Glutamatergic neuron (in vitro differentiated cells): ENCODE measurements at places on chromosomes 13 and 19.

DNA sequence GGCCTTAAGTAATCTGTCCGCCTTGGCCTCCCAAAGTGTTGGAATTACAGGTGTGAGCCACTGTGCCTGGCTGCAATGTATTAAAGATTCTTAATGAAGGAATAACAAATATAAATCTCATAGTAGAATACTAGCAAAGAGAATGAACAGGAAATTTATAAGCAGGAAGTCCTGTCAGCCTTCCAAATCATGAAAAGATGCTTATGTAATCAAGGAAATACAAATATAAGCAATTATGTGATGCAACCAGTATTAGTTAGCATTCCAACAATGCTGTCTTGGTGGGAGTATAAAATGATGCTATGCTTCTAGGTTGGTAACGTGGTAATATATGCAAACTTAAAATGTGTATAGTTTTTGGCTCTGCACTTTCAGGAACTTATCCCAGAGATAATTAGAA lies 133.8 kb downstream of the PDS5B start:
- no peak for DNase-seq

- DNase-seq = no peak
Observed at GRCh38 chr13:33547035-33547434, 261.5 kb upstream of the STARD13 start.

DNA sequence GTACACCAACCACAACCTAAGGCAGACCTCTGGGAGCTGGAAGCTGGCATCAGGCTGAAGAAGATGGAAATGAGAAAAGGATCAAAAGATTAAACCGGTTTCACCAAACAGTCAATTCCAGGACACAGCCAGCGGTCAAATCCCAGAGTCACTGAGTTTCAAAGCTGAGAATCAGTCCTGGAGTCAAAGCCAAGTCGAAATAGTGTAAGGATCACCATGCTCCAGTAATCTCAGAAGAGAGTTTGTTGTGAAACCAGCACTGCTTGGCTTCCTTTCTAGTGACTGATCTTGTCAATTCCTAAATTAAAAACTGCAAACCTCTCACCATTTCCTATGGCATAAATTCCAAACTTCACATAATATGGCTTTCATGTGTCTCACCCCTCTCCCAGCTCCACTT lies 198.8 kb downstream of the GPC6 start:
- no peak for DNase-seq

DNA sequence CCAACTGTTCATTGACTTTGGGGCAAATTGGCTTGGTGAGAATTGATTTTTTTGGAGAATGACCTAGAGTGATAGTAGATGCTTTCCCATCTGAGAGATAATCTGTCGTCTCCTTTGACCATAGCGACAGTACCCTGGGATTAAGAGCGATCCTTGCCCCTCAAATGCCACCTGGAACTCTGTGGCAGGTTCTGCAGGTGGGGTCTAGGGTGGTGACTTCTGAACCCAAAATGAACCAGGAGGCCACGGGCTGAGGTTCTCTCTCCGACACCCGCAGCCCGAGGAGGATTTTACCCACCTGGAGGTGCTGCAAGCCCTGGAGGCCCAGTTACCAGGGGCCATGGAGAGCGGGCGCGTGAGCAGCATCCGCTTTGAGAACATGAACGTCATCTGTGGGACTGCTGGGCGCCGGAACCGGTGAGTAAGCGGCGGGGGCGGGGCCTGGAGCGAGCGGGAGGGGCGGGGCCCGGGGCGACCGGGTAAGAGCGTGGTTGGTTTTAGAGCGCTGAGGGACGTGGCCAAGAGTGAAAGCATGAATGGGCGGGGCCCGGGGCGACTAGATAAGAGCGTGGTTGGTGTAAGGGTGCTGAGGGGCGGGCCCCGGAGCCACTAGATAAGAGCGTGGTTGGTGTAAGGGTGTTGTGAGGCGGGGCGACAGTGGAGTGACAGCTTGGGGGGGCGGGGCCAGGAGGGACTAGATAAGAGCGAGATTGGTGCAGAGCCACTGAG lies 8.6 kb downstream of the C19orf81 start:
- DNase-seq = peak; percentile 100

DNA sequence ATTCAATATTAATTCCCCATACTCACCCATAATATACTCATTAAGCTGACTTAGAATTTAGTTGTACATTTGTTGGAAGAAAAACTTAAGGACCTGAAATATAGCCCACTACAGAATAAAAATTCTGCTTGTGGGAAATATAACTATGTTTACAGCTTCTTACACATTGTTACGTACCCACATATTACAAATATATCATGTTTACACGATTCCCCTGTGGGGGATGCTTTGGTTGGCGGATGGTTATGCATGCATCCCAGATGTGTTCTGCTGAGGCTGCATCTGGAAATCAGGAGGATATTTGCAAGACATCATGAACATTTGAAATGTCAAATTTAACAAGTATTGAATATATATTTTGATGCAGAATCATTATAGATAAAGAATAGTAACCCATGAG lies 79.5 kb upstream of the KL start:
- DNase-seq = no peak

- no peak for DNase-seq
Observed at GRCh38 chr13:79937311-79937710, 403.6 kb downstream of the SPRY2 start.

DNA sequence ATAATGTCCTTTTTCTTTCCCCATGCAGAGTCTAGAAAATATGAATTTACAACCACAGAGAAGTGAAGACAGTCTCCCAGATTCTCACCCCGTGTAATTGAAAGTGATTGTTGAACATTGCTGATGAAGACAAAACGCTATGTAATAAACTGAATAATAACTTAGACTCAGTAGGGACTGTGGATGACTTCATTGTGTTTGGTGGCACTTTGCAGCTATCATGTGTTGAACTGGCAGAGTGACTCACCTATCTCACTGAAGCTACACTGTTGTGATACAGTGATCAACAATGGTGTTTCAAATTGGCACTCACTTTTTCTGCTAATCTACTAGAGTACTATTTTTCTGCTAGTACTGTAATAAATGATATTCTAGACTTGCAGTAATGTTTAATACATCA lies 261.3 kb downstream of the DACH1 start:
- DNase-seq = no peak

- DNase-seq = no peak
Observed at GRCh38 chr19:15722956-15723355, 4.9 kb upstream of the OR10H2 start.

DNA sequence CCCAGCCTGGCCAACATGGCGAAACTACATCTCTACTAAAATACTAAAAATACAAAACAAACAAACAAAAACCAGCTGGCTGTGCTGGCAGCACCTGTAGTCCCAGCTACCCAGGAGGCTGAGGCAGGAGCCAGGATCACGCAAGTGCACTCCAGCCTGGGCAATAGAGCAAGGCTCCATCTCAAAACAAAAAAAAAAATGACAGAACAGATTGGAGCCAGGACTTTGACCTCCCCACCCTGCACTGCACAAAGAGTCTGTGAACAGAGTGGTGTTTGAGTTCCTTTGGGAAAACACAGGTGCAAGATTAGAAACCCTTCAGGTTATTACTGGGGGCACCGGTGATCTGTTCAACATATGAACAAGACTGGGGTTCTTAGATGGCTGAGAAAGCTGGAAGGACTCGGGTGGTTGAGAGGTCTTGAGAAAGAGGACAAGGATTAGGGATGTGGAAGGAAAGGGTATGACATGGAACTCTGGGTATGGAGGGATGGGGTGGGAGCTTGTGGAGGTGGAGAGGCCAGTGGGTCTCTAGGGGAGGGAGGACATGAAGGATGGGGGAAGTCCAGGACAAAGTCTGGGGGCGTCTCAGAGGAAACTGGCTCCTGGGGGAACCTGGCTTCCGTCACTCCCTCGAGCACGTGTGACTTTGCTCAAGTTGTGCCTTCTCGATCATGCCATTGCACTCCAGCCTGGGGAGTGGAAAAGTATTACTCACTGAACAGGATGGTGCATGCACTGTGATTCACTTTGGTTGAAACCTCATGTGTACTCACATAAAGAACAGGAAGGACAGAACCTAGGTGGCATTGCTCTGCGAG lies 25.9 kb downstream of the RCN3 start:
- DNase-seq = no peak

DNA sequence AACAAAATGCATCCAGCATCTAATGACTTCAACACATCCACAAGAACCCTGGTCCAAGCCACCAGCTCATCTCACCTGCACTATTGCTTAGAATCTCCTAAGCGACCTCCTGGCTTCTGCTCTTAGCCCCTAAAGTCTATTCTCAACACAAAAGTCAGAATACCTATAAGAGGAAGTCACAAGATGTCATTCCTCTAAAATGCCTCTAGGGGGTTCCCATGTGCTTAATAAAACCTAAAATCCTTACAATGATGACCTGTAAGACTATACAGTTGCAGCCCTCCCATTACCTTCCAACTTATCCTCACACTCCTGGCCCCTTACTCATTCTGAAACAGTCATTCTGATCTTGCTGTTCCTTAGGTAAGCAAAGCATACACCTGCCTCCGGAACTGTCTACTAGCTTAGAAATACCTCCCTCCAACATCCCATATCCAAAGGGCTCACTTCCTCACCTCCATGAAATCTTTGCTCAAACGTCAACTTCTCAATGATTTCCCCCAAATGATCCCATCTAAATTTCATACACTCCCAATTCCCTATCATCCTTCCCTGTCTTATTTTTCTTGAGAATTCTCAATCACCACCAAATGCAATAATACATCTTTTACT lies 10.0 kb downstream of the ATP7B start:
- no peak for DNase-seq

- peak; percentile 83 for DNase-seq
Observed at GRCh38 chr13:110874508-110874960, 40.3 kb downstream of the ANKRD10 start.

DNA sequence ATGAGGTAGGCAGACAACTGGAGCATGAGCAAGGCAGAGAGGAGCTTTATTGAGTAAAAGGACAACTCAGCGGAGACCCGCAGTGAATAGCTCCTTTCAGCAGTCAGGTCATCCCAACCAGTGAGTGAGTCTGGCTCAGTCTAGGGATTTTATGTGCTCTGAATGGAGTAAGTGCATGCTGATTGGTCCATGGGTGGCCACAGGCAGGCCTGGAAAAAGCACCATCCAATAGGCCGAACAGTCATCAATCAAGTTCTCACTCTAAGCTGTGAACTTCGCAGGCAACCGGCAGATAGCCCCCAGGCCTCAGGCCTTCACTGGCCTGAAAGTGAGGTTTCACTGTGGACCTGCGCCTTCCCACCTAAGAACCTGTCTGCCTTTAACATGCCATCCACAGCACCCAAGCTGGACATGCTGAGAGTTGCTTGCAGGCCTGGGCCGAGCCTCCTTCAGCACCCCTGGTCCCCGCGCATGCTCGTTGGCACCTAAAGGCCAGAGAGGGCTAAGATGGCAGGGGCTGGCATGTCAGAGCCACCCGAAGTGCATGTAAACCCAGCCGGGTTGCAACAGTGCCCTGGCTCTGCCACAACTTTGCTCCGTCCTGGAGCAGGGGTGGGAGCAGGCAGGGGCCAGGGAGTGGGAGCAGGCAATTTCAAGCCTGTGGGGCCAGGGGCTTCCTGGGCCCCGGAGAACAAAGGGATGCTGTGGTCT lies 698.7 kb downstream of the SLITRK1 start:
- DNase-seq = no peak

DNA sequence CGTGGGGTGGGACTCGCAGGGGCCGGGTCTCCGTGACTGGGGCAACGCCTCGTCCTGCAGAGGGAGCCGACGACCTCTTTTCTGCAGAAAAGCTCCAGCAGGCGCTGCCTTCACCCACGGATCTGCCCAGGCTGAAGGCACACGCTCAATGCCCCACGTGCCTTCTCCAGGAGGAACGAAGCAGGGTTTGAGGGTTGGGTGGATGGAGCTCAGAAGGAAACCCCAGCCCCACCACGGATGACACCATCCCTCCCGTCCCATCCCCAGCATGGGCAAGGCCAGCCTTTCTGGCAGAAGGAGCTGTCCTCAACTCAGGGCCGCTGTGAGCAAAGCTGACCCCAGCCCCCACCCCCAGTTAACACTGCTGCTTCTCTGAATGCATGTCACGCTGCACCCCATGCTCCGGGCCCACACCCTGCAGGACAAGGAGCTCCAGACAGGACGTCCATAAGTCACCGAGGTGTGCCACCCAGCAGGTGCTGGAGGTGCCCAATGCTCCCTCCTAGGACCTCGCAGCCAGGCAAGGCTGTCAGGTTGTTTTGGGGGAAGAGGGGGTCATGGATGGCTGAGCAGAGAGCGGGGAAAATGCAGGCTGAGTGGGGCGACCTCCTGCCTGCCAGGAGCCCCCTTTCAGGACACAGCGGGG lies 7.4 kb downstream of the C19orf25 start:
- DNase-seq = peak; percentile 67

- DNase-seq = no peak
Observed at GRCh38 chr19:54029301-54029700, 34.4 kb downstream of the VSTM1 start.

DNA sequence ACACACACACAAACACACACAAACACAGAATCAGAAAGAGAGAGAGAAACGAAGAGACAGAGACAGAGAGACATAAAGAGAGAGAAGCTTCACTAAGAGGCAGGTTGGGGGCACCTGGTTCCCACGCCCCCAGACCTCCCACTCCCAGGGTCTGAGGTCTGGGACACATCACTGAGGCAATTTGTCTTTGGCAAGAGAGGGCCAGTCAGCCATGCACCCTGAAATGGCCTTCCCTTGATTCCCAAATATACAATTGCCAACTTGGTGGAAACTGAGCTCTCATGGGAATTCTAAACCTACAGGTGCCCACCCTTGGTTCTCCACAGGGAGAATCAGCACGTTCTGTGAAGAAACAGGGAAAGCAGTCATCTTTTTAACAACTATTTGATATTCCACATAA lies 79.5 kb downstream of the COL4A1 start:
- no peak for DNase-seq

DNA sequence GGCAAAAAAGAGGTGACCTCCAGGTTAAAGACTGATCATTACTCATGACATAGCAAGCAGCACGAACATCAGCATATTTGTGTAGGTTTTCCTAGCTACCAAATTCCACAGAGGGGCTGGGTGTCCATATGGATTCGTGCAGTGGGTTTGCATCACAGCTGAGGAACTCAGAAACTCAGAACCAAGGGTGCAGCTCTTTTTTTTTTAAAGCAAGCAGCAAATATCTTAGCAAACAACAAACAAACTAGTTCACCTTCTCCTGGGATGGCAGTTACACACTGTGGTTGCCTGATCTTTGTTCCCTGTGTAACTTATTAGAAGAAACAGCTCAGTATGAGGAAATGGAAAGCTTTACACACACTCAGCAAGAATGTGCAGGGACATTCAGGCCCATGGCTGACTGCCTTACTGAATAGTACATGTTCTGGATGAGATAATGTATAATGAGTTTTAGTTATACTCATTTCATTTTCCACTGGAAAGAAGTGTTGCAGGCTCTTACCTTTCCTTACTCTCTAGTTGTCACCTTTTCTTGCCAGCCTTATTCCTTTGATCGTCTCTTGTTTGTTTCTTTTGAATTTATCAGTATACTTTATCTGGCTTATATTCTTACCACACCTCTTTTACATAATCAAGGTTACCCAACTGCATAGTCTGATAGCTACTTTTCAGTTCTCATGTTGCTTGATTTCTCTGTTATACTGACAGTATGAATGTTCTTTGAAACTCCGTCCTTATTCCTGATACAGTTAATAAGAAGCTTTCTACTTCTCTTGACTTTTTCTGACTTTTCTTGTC lies 4.3 kb downstream of the NDFIP2 start:
- no peak for DNase-seq

- DNase-seq = no peak
Observed at GRCh38 chr13:30708541-30708940, 26.8 kb upstream of the ALOX5AP start.
